ENCODE measurements at places on chromosomes 7 and 10. TPM values are rescaled to one million over a fixed set of nuclear protein-coding genes. Genes with fewer than 3 reads are reported as not detected.

The NFE2L3 gene
- 2.1 TPM for polyA plus RNA-seq

The STX1A gene
- 31.8 TPM for polyA plus RNA-seq

The TM9SF3 gene
- 31.8 TPM for polyA plus RNA-seq

The AFAP1L2 gene
- 4.4 TPM for polyA plus RNA-seq

The JAKMIP3 gene
- 1.4 TPM for polyA plus RNA-seq

The SLIT1 gene
- 2.8 TPM for polyA plus RNA-seq

The SPACDR gene
- polyA plus RNA-seq, result 0.34 TPM

The EEF1AKMT2 gene
- polyA plus RNA-seq, result 11.9 TPM

GRCh38 chr10:100730725-100731406 is 14.5 kb upstream of the PAX2 start:
- DNase-seq, result no peak

- DNase-seq, result no peak
Measured at GRCh38 chr10:33395201-33395600, 60.7 kb upstream of the NRP1 start.

DNA sequence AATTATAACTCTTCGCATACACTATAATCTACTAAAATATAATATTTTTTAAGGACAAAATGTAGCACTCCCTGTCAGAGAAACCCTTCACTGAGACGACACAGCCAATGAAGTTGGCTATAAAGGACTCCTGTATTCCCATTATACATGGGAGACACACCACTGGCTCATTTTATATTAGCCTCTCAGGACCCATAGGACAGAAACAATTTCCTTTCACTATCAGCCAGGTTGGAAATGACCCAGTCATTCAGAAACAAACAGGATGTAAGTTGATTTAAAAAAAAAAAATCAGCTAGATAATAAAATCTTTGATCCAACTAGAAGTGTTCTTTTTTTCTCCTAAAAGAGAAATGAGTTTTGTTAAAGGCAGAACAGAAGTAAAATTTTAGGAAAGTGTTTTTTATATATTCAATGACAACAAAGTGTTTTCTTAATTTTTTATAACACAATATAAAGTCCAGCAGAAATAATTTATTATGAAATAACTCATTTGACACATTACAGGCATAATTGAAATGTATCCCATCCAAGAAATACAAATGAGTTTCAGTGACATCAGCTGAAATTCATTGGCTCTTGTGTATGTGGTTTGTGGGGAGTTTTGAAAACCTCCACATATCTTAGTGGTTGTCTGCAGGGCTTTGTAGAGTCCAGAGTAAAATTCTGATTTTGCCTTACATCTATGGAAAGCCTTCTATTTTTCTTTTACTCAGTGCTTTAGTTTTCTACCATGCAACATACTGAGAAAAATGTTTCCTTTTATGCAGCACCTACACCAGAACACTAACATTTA is 64.1 kb downstream of the CTTNBP2 start:
- no peak for DNase-seq

DNA sequence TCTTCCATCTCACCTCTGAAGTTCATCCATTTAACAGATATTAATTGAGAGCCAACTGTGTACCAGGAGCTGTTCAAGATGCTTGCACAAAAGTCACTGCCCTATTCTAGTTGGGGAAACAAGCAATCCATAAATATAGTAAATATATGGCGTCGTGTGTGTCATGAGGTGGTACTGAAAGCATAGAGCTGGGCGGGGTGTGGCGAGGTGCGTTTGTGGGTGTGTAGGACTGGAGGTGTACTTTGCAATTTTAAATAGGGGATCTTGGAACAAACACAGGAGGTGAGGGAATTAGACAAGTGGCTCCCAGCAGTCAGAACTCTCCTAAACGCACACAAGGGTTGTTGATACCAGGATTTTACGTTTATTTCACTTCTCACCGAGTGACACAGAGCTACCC is 490 bp upstream of the ZNF239 start:
- DNase-seq, result no peak

DNA sequence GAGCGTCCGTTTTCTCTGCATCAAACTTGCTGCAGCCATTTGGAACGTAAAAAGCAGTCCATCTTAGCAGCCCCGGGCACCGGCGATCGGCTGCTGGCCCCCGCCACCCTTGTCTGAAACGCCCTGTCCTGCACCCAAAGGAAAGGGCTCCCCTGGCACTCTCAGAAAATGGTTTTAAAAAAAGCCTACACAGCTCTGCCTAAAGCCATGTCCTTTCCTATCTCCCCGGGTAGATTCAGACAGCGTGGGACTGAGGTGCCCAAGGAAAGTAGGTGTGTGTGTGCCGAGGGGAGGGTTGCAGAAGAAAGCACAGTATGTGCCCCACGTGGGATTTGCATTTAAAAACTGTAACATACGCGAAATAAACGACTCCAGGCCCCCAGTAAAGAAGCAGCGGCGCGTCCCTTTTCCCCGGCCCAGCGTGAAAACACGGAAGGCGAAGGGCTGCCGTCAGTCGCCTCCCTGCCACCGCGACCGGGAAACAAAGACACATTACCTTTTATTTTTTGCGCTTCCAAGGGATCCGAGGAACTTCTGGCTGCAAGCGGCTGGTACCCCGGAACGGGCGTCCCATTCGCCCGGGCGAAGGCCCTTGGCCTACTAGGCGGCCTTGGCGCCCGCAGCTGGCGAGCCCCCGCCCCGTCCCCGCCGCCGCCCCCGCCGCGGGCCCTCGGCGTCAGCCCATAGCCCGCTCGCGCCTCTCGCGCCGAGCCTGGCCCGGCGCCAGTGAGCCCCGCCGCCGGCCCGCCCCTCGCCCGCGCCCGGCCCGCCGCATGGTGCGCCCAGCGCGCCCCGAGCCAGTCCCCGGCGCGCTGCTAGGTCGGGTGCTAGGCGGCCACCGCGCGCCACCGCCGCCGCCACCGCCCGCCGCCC is 304.6 kb downstream of the PRPF18 start:
- no peak for DNase-seq

DNA sequence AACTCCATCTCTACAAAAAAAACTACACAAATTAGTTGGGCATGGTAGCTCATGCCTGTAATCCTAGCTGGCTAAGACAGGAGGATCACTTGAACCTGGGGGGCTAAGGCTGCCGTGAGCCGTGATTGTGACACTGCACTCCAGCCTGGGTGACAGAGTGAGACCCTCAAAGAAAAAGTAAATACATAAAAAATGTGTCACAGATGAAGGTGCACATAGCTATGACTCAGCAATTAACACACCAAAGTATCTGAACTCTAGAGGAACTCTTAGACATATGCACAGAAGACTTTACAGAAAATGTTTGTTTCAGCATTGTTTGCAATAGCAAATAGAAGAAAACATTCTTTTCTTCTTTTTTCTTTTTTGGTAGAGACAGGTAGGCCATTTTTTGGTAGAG is 8.3 kb downstream of the C10orf62 start:
- DNase-seq, result no peak

- no peak for DNase-seq
Measured at GRCh38 chr7:43680736-43681135, 48.6 kb downstream of the COA1 start.

DNA sequence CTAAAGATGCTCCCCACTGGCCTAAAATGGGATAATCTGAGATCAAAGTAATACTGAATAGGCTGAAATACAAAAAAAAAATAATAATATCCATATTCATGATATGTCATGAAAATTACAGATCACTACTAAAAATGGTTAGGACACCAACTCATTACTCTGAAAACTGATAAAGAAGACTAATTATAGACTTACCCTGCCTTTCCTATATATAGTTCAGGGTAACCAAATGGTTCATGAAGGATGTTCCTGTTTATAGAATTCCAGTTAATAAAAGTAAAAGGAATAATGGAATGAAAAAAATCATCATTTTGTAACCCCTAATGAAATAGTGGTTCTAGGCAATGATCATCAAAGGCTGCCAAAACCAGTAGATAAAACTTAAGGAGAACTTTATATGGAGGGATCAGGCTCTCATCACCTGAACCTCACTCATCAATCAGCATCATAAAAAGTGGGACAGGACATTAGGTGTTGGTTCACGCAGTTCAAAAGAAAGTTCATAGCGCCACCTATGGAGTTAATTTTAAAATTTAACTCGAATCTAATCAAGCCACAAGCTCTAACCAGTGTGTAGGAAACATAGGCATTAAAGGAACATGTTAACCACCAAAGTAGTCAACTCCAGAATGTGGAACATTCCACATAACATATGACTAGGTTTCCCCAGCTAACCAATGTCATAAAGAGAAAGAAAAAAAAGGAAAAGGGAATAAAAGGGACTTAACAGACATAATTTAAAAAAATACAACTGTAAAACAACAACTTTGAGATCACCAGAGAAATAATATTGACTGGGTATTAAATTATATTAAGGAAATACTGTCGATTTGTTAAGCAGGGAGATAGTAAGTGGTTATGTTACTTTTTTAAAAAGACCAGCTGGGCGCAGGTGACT is 35.7 kb downstream of the P4HA1 start:
- DNase-seq, result no peak

GRCh38 chr7:95700917-95701316 is 71.4 kb upstream of the DYNC1I1 start:
- DNase-seq, result no peak

GRCh38 chr7:136006208-136006607 is 29.0 kb upstream of the MTPN start:
- DNase-seq, result no peak

- no peak for DNase-seq
Measured at GRCh38 chr7:90903841-90904240, 307.7 kb downstream of the CDK14 start.

DNA sequence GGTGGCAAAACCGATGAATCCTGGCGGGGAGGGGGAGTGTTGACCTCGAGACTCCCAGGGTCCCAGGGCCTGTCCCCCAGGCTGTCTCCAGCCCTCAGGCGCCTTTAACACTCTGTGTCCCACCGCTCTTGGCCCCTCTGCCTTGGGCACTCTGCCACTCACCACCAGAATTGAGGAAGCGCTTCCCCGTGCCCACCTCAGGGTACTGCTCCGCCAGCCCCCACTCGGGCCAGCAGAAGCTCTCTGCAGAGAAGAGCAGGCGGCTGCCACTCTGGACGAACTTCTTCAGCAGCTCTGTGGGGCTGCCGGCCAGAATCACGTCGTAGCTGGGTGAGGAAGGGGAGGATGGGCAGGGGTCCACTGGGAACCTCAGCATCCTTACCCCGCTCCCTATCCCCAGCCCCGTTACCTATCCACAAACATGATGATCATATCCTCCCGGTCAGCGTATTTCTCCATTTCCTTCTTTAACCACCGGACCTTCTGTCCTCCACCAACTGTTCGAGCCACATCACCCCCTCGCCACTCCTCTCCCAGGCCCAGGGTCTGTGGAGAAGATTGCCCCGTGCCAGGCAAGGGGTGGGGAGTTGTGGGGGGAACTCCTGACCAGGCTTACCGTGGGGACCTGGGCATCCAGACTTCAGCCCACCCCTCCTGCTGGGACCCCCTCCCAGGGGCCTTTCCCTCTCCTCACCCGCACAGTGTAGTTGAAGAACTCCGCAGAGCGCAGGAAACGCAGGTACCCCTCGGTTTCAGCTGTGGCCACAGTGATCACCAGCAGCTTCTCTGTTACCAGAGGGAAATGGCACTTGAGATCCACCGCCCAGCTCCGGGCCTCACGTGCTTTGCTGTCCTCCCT is 1.2 kb downstream of the PLOD3 start:
- DNase-seq, result no peak

DNA sequence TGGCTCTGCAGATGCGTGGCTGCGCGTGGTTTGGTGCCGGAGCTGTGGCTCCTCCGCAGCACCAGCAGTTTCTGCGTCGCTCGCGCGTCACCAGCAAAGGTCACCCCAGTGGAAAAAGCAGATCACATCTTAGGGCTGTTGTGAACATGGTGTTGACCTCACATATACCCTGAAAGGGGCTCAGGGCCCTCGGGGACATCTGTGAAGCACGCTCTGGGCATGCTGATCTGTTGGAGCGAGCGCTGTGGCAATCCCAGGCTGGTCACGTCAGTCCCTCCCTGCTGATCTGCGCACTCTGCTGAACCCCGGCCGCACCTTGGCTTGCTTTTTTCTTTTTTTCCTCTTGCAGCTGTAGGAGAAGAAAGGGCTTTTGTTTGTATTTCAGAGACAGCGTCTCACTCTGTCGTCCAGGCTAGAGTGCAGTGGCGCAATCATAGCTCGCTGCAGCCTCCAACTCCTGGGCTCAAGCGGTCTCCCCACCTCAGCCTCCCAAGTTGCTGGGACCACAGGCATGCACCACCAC is 33.3 kb upstream of the AP5Z1 start:
- no peak for DNase-seq

- peak; percentile 86 for DNase-seq
Measured at GRCh38 chr7:138243430-138243829, 167.2 kb downstream of the AKR1D1 start.

DNA sequence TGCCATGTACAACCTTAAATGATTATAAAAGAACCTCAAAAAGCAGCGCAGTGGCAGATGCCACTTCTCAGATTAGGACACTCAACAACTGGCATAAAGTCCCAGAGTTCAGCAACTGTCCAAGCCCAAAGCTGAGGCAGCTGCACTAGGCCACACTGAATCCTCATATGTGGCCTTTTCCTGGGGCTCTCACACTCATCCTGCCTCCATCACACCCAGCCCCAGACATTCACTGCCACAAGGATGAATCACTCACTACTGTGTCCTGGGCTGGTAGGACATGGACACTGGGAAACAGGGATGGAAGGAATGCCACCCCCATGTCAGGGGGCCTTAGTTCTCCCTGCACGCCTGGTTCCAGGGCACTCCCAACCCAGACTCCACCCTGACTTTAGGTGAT is 547.7 kb downstream of the TNS3 start:
- no peak for DNase-seq

DNA sequence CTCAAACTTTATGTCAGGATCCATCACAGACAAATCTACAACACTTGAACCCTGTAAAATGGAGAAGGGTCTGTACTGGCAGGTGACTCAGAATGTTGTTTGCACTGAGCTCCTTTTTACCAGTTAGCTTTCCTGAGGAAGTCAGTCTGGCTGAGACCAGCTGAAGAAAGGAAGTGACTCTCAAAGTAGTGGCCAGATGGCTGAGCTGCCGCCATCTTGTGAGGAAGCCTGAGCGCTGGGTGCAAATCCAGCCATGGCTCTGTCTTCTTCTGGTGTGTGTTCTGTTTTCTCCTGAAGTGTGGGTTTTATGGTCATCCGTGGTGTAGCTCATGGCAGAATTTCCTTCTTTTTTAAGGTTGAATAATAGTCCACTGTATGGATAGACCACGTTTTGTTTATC is 25.5 kb upstream of the ECHDC3 start:
- DNase-seq, result no peak

DNA sequence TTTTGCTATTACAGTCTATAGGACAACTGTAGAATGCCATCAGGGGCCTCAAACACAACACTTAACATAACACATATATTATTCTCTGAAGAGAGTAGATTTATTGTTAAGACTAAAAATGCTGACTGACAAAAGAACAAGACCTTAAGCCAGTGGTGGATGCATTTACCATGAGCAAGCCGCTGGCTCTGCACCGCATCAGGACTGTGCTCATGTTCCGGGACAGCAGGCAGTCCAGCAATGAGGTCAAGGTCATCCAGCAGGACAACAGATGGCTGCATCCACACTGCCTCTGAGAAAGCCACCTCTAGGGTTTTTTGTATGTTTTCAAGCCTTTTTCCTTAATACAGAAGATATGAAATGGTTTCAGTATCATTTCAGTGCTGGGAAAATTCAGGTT is 23.8 kb downstream of the PEX1 start:
- DNase-seq, result no peak

Measured in pancreas (tissue), 10 donors.